Activated naive CD8-positive, alpha-beta T cell treated with anti-CD3 and anti-CD28 coated beads, Interleukin-2, amount 10 ng/mL, durations not matched to agents 7 days and 5 days (primary cell): ENCODE measurements at places on chromosomes 2 and 18.
A peak's percentile ranks its signal among the peaks of the same experiment; 100 is the strongest.

GRCh38 chr2:46615986-46616485 lies 136.7 kb downstream of the TMEM247 start:
- peak overlapping the region; percentile 91 for H3K27ac ChIP-seq
- H3K4me3 ChIP-seq, result peak overlapping the region; percentile 91
- H3K27me3 ChIP-seq, result no peaks in the 10 kb centered on the region

DNA sequence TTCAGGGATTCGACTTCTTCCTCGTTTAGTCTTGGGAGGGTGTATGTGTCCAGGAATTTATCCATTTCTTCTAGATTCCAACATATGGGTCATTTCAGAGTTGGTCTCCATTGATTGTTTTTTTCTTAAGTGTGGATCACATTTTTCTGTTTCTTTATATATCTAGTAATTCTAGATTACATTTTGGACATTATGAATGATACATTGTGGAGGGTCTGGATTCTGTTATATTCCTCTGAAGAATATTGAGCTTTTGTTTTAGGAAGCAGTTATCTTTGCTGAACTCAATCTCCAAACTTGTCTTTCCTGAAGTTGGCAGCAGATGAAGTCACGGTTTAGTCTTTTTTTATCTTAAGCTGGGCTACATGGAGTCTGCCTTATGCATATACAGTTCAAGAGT lies 9.3 kb downstream of the FAM228B start:
- no peak overlapping the region for H3K27ac ChIP-seq
- no peak overlapping the region for H3K4me3 ChIP-seq
- peaks cover 8% of the 10 kb centered on the region for H3K4me1 ChIP-seq
- no peak for DNase-seq
- H3K36me3 ChIP-seq, result peaks cover 15% of the 10 kb centered on the region
- peaks cover 3% of the 10 kb centered on the region for H3K27me3 ChIP-seq

DNA sequence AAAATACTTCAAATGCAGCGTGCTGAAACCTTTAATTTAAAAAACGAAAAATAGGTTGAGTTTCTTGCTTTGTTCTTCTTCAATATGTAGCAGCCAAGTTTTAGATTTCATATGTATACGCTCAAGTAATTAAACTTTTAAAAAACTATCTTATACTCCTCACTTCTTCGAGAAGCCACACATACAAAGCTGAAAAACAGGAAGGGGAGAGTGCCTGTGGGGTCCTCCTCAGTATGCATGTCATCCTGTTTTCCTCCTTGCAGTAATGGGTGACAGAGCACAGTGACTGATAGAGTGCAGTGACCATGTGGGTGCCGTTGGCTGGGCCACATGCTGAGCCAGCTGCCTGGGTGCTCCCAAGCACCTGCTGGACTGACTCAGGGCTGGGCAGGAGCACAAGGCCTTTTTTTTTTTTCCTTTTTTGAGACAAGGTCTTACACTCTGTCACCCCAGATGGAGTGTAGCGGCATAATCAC lies 33.3 kb downstream of the UXS1 start:
- peak overlapping the region; percentile 91 for H3K4me3 ChIP-seq
- H3K27me3 ChIP-seq, result no peaks in the 10 kb centered on the region
- peaks cover 68% of the 10 kb centered on the region for H3K4me1 ChIP-seq
- peaks cover 54% of the 10 kb centered on the region for H3K36me3 ChIP-seq
- DNase-seq, result peak; percentile 62

- DNase-seq, result no peak
- no peaks in the 10 kb centered on the region for H3K36me3 ChIP-seq
- H3K4me1 ChIP-seq, result no peaks in the 10 kb centered on the region
- H3K4me3 ChIP-seq, result no peak overlapping the region
- H3K27ac ChIP-seq, result no peak overlapping the region
- H3K27me3 ChIP-seq, result peaks cover 3% of the 10 kb centered on the region
Measured at GRCh38 chr2:226273440-226273839, 526.2 kb downstream of the IRS1 start.

- H3K4me1 ChIP-seq, result peaks cover 7% of the 10 kb centered on the region
- H3K36me3 ChIP-seq, result no peaks in the 10 kb centered on the region
- peaks cover 41% of the 10 kb centered on the region for H3K27me3 ChIP-seq
- DNase-seq, result no peak
Measured at GRCh38 chr2:20220806-20221554, 4.0 kb downstream of the SDC1 start.

- H3K36me3 ChIP-seq, result peaks cover 12% of the 10 kb centered on the region
- no peak overlapping the region for H3K4me3 ChIP-seq
- no peak overlapping the region for H3K27ac ChIP-seq
- DNase-seq, result no peak
- no peaks in the 10 kb centered on the region for H3K27me3 ChIP-seq
Measured at GRCh38 chr2:126704434-126705160, 48.6 kb downstream of the GYPC start.

DNA sequence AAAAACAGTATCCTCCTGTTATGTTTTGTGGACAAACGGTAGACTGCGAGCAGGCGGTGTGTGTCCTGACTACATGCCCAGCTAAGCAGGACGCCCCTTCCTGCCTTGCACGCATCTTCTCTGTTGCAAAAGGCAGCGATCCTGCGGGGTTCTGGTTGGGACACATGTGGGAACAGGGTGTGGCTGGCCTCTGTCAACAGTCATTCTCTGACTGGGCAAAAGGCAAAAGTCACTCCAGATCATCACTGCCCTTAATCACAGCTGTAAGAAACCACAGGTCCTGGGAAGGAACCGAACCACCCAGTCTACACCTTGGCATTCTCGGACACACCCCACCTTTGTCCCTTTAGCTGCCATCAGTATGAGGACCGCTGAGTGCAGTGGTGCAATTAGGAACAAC lies 44.3 kb upstream of the TMEM87B start:
- H3K27me3 ChIP-seq, result peaks cover 5% of the 10 kb centered on the region
- H3K27ac ChIP-seq, result no peak overlapping the region
- H3K36me3 ChIP-seq, result no peaks in the 10 kb centered on the region
- no peaks in the 10 kb centered on the region for H3K4me1 ChIP-seq

GRCh38 chr18:9803698-9804516 lies 81.9 kb upstream of the TXNDC2 start:
- H3K27ac ChIP-seq, result no peak overlapping the region
- H3K4me3 ChIP-seq, result no peak overlapping the region
- peaks cover 1% of the 10 kb centered on the region for H3K36me3 ChIP-seq
- no peak for DNase-seq
- H3K4me1 ChIP-seq, result no peaks in the 10 kb centered on the region

DNA sequence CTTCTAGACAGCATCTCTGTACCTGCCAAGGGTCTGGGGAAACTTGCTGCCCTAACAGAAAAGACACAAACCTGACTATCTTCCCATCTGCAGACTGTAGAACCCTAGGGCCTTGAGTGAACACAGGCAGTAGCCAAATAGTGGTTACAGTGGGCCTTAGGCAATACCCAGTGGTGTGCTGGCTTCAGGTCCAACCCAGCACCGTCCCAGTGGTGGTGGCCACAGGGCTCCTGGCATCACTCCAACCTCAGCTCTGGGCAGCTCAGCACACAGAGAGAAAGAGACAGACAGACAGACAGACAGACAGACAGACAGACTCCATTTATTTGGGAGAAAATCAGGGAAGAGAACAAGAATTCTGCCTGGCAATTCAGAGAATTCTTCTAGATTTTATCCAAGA lies 29.3 kb upstream of the UPP2 start:
- DNase-seq, result no peak
- H3K4me3 ChIP-seq, result no peak overlapping the region
- H3K27ac ChIP-seq, result no peak overlapping the region

- H3K36me3 ChIP-seq, result no peaks in the 10 kb centered on the region
- no peak overlapping the region for H3K27ac ChIP-seq
- no peaks in the 10 kb centered on the region for H3K4me1 ChIP-seq
Measured at GRCh38 chr2:102505290-102505689, 32.3 kb downstream of the SLC9A4 start.

GRCh38 chr2:28648147-28648546 lies 103.5 kb upstream of the PPP1CB start:
- DNase-seq, result no peak
- H3K4me1 ChIP-seq, result peaks cover 8% of the 10 kb centered on the region
- no peak overlapping the region for H3K4me3 ChIP-seq
- H3K27ac ChIP-seq, result no peak overlapping the region
- H3K27me3 ChIP-seq, result peaks cover 4% of the 10 kb centered on the region
- no peaks in the 10 kb centered on the region for H3K36me3 ChIP-seq

- H3K27me3 ChIP-seq, result no peaks in the 10 kb centered on the region
- no peaks in the 10 kb centered on the region for H3K4me1 ChIP-seq
- no peak for DNase-seq
- H3K36me3 ChIP-seq, result no peaks in the 10 kb centered on the region
- H3K4me3 ChIP-seq, result no peak overlapping the region
Measured at GRCh38 chr2:107412981-107413380, 413.7 kb upstream of the RGPD4 start.

DNA sequence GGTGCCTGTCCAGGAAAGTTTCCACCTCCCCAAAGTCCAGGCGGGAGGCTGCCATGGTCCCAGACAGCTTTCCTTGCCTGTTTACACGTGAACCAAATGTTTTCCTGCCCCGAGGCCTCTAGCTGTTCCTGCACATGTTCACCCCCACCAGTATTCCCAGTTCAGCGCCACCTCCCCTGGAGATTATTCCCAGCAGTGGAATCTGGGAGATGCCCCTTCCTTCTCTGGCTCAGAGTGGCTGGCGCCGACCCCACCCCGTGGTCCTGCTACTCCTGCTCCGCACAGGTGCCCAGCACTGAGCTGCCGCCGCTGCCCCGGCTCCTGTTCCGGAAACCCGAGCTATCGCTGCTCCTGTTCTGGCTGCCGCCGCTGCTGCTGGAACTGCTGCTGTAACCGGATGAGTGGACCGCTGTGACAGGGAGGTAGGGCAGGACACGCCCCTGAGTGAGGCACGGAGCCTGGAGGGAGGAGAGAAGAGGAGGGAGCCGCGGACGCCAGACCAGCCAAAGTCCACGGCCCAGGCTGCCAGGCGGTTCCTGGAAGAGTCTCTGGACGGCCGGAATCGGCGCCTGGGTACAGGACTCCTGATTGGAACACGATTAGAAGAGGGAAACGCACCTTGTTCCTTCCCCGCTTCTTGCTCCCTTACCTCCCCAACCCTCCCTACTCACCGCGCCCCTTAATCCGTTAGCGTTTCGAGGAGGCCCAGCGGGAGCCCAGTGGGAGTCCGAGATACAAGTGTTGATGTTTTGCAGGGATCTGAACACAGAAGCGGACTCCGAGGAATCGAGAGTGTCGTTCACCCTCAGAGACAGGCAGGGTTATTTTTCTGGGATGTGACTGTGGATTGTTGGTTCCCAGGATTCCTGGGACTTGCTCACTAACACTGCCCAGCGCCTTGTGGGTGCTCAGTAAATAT lies at the start of gene PDE11A:
Gene PDE11A (minus strand): TSS at position 395 of the 919 bp plus-strand sequence. CDS start 340 bp downstream, at position 55.
- peaks cover 67% of the 10 kb centered on the region for H3K27me3 ChIP-seq
- no peak within 1 kb of the TSS for H3K27ac ChIP-seq
- H3K36me3 ChIP-seq, result no peaks in the 10 kb centered on the region

- H3K27me3 ChIP-seq, result no peaks in the 10 kb centered on the region
- no peak for DNase-seq
- H3K4me1 ChIP-seq, result peaks cover 36% of the 10 kb centered on the region
- H3K4me3 ChIP-seq, result peak overlapping the region; percentile 59
- peak overlapping the region; percentile 38 for H3K27ac ChIP-seq
- H3K36me3 ChIP-seq, result peaks cover 4% of the 10 kb centered on the region
Measured at GRCh38 chr2:108594132-108594981, 60.1 kb downstream of the LIMS1 start.

DNA sequence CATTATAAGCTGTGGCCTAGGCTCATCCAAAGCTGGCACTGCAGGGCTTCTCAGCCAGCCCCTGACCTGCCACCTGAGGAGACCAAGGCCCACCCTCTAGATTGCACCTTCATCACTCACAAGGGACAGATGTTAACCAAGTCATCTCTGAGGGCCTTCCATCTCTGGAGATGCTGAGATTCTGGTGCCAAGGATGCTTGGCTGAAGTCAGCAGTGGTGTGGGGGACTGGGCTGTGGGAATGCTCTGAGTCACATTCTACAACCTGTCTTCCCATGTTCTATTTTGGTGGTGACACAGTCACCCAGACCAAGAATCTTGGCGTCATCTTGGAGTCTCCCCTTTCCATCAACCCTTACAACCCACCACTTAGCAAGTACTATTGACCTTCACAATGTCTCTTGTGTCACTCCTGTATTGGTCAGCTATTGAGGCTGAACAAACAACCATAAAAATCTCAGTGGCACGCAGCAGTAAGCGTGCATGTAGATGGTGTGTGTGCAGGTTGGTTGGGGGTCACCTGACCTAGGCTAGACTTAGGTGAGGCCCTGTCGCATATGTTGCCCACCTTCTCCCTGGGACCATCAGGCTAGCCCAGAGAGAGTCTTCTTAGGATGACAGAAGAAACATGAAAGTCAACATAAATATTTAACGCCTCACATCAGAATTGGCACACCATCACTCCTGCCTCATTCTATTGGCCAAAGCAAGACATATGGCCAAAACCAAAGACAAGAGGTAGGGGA lies 135.0 kb downstream of the SMAD7 start:
- H3K4me1 ChIP-seq, result peaks cover 32% of the 10 kb centered on the region
- peaks cover 7% of the 10 kb centered on the region for H3K36me3 ChIP-seq
- no peak overlapping the region for H3K27ac ChIP-seq
- no peak overlapping the region for H3K4me3 ChIP-seq
- DNase-seq, result peak; percentile 13
- H3K27me3 ChIP-seq, result no peaks in the 10 kb centered on the region

- no peak overlapping the region for H3K4me3 ChIP-seq
- DNase-seq, result no peak
- H3K27ac ChIP-seq, result no peak overlapping the region
Measured at GRCh38 chr2:239688840-239689239, 288.0 kb upstream of the HDAC4 start.

- no peak overlapping the region for H3K4me3 ChIP-seq
- no peak overlapping the region for H3K27ac ChIP-seq
- peaks cover 8% of the 10 kb centered on the region for H3K4me1 ChIP-seq
Measured at GRCh38 chr2:118905206-118905605, 36.8 kb upstream of the MARCO start.

DNA sequence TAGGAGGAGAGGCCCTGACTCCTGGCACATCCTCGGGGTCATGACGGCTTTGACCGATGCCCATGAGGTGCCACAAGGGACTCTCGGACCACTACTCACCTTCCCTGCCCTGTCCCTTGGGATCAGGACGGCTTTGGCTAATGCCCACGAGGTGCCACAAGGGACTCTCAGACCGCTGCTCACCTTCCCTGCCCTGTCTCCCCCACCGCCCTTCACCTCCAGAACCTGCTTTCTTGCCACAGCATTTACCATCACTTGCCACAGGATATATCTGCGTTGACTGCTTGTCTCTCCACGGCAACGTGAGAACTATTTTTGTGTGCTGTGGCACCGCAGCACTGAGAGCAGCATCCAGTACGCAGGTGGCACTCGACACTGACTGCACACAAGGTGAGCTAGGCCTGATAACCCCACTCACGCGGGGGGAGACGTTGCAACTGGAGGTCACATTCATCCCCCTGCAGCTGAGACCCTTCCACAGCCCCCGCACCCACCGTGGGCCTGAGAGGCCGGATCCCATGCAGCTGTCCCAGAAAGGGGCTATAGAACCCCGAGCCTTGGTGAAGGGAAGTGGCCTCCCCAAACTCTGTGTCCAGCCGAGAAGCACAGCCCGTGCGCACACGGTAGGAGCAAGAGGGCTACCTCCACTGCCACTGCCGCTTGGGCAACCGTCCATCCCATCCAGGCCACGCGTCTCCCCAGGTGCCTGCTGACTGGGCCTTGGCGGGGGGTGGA lies 47.5 kb downstream of the ANO7 start:
- peaks cover 1% of the 10 kb centered on the region for H3K4me1 ChIP-seq
- H3K4me3 ChIP-seq, result no peak overlapping the region
- H3K36me3 ChIP-seq, result peaks cover 21% of the 10 kb centered on the region
- no peak for DNase-seq
- H3K27me3 ChIP-seq, result no peaks in the 10 kb centered on the region
- no peak overlapping the region for H3K27ac ChIP-seq

- DNase-seq, result no peak
- H3K27me3 ChIP-seq, result peaks cover 3% of the 10 kb centered on the region
- peaks cover 8% of the 10 kb centered on the region for H3K4me1 ChIP-seq
- H3K27ac ChIP-seq, result no peak overlapping the region
- H3K4me3 ChIP-seq, result no peak overlapping the region
Measured at GRCh38 chr2:128219891-128220290, 98.8 kb downstream of the HS6ST1 start.
